Naive thymus-derived CD4-positive, alpha-beta T cell (primary cell): ENCODE measurements at places on chromosomes 5 and 9.

DNA sequence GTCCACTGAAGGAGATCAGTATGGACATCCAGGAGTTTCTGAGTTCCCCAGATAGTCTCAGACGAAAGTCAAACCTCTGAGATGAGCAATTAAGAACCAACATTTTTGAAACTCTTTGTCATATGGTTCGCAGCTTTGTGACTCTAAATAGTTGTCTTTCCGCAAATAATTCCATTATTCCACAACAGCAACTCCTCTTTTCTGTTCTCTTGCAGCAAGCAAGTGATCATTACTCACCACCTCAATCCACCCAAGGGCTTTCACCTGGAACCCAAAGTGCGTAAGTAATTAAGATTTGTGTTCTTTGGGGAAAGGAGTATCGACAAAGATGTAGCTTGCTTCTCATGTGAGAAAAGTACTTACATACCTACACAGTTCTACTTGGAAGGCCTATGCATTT is 15.6 kb downstream of the MTX3 start:
- H3K27ac ChIP-seq = no peak overlapping the region
- H3K27me3 ChIP-seq = no peaks in the 10 kb centered on the region
- H3K36me3 ChIP-seq = no peaks in the 10 kb centered on the region
- DNase-seq = no peak

GRCh38 chr5:17177501-17178372 is 39.7 kb upstream of the BASP1 start:
- H3K4me1 ChIP-seq = no peaks in the 10 kb centered on the region
- no peak overlapping the region for H3K27ac ChIP-seq
- no peak for DNase-seq
- no peaks in the 10 kb centered on the region for H3K36me3 ChIP-seq
- H3K4me3 ChIP-seq = no peak overlapping the region
- no peaks in the 10 kb centered on the region for H3K27me3 ChIP-seq

- DNase-seq = peak; percentile 62
- H3K27ac ChIP-seq = no peak overlapping the region
- peaks cover 8% of the 10 kb centered on the region for H3K36me3 ChIP-seq
- peaks cover 18% of the 10 kb centered on the region for H3K4me1 ChIP-seq
These were observed 3.8 kb downstream of the CREB3 start for GRCh38 chr9:35736201-35736633.

DNA sequence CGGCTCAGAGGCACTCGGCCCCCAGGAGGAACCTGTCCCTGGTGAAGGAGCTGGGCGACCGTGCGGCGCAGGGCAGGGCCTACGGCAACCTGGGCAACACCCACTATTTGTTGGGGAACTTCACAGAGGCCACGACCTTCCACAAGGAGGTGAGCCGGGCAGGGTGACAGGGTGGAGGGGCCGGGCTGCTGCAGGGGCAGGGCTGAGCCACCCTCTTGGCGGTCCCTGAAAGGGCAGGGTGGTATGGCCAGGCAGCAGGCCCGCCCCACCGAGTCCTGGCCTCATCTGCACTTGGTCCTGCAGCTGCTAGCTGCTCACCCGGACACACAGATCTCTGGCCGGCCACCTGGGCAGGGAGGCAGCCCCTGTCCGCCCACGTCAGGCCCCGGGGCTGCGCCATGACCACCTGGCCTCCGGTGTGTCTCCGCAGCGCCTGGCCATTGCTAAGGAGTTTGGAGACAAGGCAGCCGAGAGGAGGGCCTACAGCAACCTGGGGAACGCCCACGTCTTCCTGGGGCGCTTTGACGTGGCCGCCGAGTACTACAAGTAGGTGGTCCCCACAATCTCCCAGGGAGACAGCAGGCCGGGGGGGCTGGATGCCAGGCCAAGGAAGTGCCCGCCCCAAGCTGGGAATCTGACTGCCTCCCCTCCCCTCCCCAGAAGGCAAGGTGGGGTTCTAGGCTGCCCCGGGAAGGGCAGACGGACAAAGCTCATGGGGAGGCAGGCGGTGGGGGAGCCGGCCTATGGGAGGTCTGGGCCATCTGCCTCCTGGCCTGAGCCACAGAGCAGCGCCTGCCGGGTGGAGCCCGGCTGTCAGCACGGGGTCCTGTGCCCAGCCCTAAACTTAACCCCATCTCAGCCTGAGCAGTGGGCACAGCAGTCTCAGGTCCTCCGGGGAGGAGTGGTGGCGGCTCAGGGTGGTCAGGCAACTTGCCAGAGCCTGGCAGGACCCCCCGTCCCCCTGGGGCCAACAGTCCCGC is 10.4 kb downstream of the GPSM1 start:
- no peak overlapping the region for H3K27ac ChIP-seq
- no peaks in the 10 kb centered on the region for H3K36me3 ChIP-seq
- no peak overlapping the region for H3K4me3 ChIP-seq
- H3K4me1 ChIP-seq = no peaks in the 10 kb centered on the region
- H3K27me3 ChIP-seq = no peaks in the 10 kb centered on the region

DNA sequence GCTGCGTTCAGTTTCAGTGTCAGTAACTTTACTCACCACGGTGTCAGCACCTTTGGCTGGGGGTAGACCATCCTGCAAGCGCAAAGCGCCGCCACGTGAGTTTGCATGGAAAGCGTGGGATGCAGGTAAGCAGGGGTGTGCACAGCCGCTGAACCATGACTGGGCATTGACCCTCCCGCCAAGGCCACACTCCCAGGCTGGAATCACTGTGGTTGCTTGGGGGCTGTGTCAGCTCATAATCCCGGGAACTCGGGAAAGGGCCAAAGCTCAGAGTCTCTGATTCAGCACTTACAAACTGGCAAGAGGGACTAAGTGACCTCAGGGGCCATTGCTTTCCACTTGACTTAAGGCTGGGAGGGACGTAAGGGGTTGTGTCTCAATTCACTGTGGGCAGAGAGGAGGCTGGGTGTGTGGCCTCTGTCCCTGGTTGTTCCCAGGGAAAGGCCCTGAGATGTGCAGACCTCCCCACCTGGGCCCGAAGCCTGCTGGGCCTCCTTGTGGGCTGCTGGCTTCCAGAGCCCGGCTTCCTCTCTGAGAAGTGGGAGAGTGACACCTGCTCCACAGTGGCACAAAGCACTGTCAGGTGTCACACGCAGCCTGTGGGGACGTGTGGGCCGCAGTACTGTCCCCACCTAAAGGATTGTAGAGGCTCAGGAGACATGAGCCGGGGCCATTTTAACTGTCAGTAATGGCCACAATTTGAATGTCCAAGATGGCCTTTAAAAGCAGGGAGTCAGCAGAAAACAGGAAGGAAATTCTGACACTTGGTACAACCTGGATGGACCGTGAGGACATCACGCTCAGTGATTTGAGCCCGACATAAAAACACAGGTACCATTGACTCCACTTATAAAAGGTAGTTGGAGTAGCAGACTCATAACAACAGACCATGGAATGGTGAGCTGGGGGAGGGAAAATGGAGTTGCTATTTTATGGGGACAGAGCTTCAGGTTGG is 16.7 kb downstream of the ABO start:
- DNase-seq = no peak
- no peaks in the 10 kb centered on the region for H3K4me1 ChIP-seq
- no peaks in the 10 kb centered on the region for H3K27me3 ChIP-seq

GRCh38 chr5:53472720-53473510 is 7.5 kb upstream of the FST start:
- DNase-seq = no peak
- H3K4me1 ChIP-seq = no peaks in the 10 kb centered on the region
- no peaks in the 10 kb centered on the region for H3K36me3 ChIP-seq
- no peak overlapping the region for H3K4me3 ChIP-seq
- H3K27me3 ChIP-seq = no peaks in the 10 kb centered on the region

- no peak overlapping the region for H3K27ac ChIP-seq
- H3K4me3 ChIP-seq = no peak overlapping the region
- no peaks in the 10 kb centered on the region for H3K36me3 ChIP-seq
These were observed 253.7 kb downstream of the MAT2B start for GRCh38 chr5:163759000-163759704.

DNA sequence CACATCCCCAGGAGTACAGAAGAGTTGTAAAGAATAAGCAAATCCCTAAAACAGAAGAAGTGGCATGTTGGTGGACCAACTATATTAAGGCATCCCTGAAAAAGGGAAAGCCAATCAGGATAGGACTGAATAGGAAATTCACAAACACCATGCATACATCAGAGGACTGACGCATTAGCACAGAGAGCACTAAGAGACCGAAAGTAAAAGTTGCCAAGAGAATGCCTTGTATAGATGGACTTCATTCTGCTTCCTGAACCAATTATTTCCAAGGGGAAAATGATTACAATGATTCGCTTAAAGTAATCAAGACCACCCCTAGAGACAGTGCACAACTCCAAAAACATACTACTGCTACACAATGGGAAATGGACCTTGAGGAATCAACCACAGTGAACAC is 33.5 kb downstream of the SHC3 start:
- DNase-seq = no peak
- no peaks in the 10 kb centered on the region for H3K27me3 ChIP-seq
- H3K36me3 ChIP-seq = no peaks in the 10 kb centered on the region
- no peaks in the 10 kb centered on the region for H3K4me1 ChIP-seq
